CD8-positive, alpha-beta T cell (primary cell): ENCODE measurements at places on chromosomes 2 and 18.

DNA sequence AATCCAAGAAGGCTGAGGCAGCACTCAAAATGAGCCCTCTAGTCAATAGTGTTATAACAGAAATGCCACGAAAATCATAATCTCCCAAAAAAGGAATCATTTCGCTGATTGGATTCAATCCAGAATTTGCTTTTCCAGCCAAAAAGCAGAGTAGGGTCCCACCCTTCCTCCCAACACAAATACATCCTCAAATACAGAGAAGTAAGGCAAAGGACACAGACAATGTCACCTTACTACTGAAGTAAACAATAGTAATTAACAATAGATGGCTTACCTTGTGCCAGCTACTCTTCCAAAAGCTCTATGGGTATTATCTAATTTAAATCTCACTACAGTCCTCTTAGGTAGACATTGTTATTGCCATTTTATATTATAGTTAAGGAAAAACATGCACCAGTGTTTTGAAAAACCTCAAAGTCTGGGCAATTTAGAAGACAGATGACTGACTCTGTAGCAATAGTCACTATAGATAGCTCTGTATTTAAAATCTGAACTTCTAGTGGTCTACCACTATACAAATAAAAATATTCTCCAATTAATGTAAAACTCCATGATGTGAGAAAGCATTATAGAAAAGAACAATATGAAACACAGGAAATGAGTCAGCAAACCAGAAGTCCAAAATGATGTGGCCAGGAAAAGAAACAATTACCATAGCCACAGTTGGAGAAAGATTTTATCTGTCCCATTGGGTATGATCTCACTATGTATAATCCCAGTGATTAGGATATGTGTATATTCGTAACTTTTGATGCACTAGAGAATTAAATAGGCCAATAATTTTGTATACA lies 305.0 kb upstream of the ERBB4 start:
- no peak for DNase-seq

- no peak for DNase-seq
Observed at GRCh38 chr2:55482186-55482884, 37.2 kb upstream of the CFAP36 start.

DNA sequence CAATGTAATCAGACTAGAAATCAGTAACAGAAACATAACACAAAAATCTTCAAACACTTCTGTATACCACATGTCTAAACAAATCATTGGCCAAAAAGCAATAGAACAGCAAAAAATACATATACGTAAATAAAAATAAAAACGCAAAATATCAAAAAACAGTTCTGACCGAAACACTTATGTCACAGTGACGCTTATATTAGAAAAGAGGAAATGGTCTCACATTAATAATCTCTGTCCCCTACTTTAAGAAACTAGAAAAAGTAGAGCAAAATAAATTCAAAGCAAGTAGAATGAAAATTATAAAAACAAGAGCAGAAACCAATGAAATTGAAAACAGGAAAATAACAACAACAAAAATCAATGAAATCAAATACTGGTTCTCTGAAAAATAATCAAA lies 41.9 kb downstream of the TMEM131 start:
- no peak for DNase-seq

GRCh38 chr2:62586981-62587380 lies 81.0 kb upstream of the TMEM17 start:
- DNase-seq: no peak

DNA sequence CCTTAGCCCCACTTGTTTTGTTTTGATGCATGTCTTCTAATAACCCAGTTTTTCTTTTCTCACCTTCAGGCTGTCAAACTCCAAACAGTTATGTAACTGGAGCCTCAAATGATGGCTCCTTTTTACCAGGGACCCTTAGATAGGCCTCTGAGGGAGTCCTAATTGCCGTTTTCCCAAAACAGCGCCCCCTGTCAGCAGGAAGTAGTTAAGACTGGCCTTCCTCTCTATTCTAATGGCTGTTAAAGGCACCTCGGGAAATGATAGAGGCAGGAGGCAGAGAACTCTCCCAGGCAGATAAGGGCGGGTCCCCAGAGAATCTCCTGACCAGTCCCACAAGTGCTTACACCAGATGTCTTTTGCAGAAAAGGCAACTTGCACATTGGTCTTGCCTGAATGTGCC lies 123.2 kb downstream of the KCNS3 start:
- no peak for DNase-seq

- no peak for DNase-seq
Observed at GRCh38 chr2:25805987-25806386, 72.3 kb downstream of the ASXL2 start.

DNA sequence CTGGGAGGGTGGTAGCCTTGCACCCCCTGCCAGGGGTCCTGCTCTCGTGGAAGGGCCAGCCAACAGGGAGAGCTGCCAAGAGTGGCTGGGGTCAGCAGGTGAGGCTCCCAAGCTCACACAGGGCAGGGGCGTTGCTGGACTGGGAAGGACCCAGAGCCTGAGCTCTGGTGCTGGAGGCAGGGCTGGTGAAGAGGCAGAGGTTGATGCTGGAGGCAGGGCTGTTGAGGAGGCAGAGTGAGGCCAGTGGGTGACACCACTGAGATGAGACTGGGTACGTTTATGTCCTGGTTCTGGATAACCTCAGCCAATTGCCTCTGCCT lies 7.0 kb downstream of the ADRA2B start:
- no peak for DNase-seq

GRCh38 chr2:48510329-48510728 lies 19.6 kb upstream of the STON1 start:
- DNase-seq: no peak

DNA sequence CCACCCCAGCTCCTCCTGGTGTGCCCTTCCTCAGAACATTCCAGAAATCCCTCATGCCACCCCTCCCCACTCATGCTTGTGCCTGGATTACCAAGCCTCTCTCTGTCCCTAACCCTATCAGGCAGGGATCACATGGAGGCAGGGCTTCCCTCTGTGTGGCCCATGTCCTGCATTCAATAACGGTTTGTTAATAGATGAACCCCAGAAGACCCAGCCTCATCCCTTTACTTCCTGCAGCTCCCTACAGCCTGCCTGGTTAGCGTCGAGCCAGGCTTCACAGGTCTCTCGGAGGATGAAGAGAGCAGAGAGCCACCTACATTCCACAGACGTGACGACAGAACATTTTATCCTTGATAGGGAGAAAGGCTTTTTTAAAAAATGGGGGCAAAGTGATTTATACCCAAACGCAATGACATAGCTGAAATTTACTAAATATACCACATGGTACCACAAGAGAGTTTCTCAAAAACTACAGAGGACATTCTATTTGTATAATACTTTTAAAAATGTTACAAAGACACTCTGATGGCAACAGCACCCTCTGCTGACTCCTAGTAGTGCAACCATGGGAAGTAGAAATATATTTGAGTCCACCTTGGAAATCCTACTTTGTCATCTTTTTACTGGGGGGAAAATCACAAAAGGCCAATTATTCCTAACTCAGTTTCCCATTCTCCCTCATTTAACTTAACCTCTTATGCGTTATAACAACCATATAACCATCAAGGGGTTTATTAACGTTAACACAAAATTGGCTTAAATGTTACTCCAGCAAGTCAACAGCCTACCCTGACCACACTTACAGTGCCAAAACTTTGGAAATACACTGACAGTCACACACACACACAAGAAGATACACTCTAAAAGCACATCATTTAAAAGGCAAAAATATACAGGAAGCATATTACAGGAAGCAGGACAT lies 30.7 kb downstream of the FBXO15 start:
- no peak for DNase-seq

DNA sequence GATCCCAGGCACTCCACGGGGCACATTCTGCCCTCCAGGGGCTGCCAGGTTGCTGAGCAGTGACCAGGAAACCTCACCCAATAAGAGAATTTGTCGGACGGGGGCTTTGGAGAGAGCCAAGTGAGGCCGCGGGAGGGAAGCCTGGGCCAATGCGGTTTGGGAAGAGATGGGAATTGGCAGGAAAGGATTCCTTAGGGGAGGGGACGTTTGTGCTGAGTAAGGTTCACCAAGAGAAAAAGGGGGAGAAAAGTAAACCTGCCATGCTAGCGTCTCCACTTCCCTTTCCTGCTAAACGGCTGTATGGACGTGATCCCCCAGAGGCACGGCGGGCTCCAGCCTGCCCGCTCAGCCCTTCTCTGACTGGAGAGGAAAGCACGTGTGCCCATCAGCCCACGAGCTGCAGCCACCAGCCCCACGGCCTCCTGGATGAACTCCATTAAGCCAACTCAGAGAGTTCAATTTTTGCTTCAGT lies 194.4 kb upstream of the ID2 start:
- DNase-seq: no peak
